ENCODE measurements at places on chromosomes 1 and 21. TPM values are rescaled to one million over a fixed set of nuclear protein-coding genes. Genes with fewer than 3 reads are reported as not detected.
A peak's percentile ranks its signal among the peaks of the same experiment; 100 is the strongest.

RGL1 gene
- total RNA-seq, result 2.9 TPM

SELL gene
- 85.1 TPM for total RNA-seq

UBAP2L gene
- total RNA-seq, result 201 TPM

DNA sequence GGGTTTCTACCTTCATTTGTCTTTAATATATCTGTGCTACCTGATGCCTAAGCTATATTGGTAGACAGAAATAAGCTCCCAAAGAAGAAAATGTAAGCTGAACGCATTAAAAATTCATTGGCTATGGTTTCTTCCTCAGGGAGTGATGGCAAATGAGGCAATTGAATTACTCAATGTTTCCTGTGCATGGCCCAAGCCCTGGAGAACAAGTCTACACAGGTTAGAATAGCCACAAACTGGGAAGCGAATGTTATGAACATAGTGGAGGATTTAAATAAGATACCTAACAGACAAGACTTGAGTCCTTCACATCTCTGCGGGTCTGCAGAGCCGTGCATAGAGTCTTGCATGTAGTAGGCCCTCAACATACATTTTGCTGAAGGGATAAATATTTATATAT lies 350.3 kb downstream of the RWDD3 start:
- no peaks in the 10 kb centered on the region for H3K4me1 ChIP-seq
- no peaks in the 10 kb centered on the region for H3K27me3 ChIP-seq
- DNase-seq, result no peak
- no peaks in the 10 kb centered on the region for H3K36me3 ChIP-seq
- no peak overlapping the region for H3K4me3 ChIP-seq

GRCh38 chr1:180182643-180183311 lies 28.1 kb downstream of the QSOX1 start:
- H3K27me3 ChIP-seq, result no peaks in the 10 kb centered on the region
- H3K4me3 ChIP-seq, result no peak overlapping the region
- no peaks in the 10 kb centered on the region for H3K4me1 ChIP-seq
- no peak overlapping the region for H3K27ac ChIP-seq
- no peaks in the 10 kb centered on the region for H3K36me3 ChIP-seq

- no peak overlapping the region for H3K4me3 ChIP-seq
- DNase-seq, result no peak
- H3K27ac ChIP-seq, result no peak overlapping the region
- peaks cover 5% of the 10 kb centered on the region for H3K4me1 ChIP-seq
- peaks cover 16% of the 10 kb centered on the region for H3K27me3 ChIP-seq
- H3K36me3 ChIP-seq, result no peaks in the 10 kb centered on the region
Observed at GRCh38 chr1:78070758-78071157, 25.0 kb downstream of the GIPC2 start.

- peaks cover 3% of the 10 kb centered on the region for H3K36me3 ChIP-seq
- DNase-seq, result no peak
- H3K27me3 ChIP-seq, result no peaks in the 10 kb centered on the region
Observed at GRCh38 chr21:44815852-44816628, 1.8 kb downstream of the SUMO3 start.

DNA sequence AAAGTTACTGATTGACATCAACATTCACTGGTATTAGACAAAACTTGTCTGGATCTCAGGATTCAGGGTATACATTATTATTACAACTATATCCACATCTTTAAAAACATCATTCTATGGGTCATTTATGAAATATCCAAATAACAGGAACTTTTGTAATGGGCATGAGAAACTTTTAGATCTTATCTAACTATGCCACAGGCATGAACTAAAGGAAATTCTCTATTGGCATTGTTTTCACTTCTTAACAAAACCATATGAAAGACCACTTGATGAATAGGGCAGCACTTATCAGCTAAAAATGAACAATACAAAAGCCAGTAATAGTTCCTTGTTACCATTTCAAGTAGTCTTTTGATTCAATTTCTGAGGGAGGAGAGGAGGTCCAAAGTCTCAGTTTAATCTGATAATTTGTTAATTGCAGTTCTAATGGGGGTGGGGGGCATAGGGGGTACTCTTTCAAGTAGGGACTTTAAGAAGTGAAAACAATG lies 30.8 kb upstream of the CPLANE2 start:
- no peaks in the 10 kb centered on the region for H3K27me3 ChIP-seq
- H3K4me1 ChIP-seq, result peaks cover 6% of the 10 kb centered on the region
- H3K27ac ChIP-seq, result no peak overlapping the region
- no peak for DNase-seq
- H3K36me3 ChIP-seq, result peaks cover 8% of the 10 kb centered on the region

- H3K4me3 ChIP-seq, result no peak overlapping the region
- H3K27ac ChIP-seq, result no peak overlapping the region
- no peaks in the 10 kb centered on the region for H3K4me1 ChIP-seq
- no peak for DNase-seq
- H3K36me3 ChIP-seq, result no peaks in the 10 kb centered on the region
Observed at GRCh38 chr1:218481116-218481775, 136.1 kb downstream of the TGFB2 start.

DNA sequence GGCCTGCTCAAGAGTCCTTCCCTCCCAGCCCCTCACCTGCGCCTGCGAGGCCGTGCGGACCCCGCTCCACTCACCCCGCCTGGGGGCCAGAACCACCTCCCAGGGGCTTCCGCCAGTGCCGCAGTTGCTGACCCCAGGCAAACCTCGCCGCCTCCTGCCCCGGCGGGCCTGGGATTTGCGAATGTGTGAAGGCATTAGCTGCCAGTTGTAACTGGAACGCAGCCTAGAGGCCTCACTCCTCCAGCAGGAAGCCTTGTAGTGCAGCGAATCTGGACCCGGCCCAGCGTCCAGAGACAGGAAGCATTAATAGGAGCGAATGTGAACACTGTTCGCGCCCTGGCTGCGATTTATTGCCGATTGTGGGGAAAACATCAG lies 140.9 kb upstream of the ARHGEF16 start:
- DNase-seq, result no peak
- H3K27me3 ChIP-seq, result peaks cover 8% of the 10 kb centered on the region
- no peak overlapping the region for H3K4me3 ChIP-seq
- peaks cover 13% of the 10 kb centered on the region for H3K4me1 ChIP-seq
- H3K36me3 ChIP-seq, result no peaks in the 10 kb centered on the region

DNA sequence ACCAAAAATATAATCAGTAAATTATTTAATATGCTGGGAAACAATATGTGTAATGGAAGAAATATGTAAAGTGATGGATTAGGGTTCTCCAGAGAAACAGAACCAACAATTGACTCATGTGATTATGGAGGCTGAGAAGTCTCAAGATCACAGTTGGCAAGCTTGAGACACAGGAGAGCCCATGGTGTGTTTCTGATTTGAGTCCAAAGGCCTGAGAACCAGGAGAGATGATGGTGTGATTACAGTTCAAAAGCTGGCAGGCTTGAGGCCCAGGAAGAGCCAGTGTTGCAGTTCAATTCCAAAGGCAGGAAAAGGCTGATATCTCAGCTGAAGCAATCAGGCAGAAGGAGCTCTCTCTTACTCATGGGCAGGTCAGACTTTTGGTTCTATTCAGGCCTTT lies 138.8 kb upstream of the NBPF11 start:
- H3K36me3 ChIP-seq, result no peaks in the 10 kb centered on the region
- no peak for DNase-seq
- H3K4me3 ChIP-seq, result no peak overlapping the region
- peaks cover 10% of the 10 kb centered on the region for H3K27me3 ChIP-seq
- H3K4me1 ChIP-seq, result no peaks in the 10 kb centered on the region

DNA sequence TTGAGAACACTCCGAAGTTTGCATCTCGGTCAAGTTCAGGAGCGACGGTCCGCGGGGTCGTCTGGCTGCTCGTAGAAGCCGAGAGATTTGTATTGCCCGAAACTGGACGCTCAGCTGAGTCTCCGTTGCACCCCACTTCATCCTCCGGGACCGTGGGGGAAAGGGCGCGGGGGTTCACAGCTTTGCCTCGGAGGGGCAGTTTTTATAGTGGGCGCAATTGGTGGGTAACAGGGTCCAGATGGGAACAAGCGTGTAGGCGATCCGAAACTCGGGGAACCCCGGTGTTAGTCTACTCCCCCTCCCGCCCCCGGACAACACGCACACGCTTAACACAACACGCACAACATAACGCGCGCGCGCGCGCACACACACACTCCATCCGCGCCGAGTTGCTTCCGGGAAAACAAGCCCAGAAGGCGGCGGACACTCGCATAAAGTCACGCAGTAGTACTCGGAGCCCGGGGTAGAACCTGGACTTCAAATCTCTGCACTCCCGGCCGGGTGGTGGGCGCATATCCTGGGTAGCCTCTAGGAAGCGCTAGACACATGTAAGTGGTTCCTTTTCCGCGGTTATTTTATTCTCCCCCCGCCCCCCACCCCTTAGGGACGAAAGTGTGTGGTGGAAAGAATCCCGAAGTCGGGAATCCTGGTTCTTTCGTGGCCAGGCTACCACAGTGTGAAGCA lies 1.1 kb upstream of the JUN start:
- peak; percentile 87 for DNase-seq
- peak overlapping the region; percentile 86 for H3K4me3 ChIP-seq
- peaks cover 29% of the 10 kb centered on the region for H3K36me3 ChIP-seq
- peak overlapping the region; percentile 94 for H3K27ac ChIP-seq
